GM23338 (cell line): ENCODE measurements at places on chromosomes 13 and 19. TPM values are rescaled to one million over a fixed set of nuclear protein-coding genes. Genes with fewer than 3 reads are reported as not detected.

DNA sequence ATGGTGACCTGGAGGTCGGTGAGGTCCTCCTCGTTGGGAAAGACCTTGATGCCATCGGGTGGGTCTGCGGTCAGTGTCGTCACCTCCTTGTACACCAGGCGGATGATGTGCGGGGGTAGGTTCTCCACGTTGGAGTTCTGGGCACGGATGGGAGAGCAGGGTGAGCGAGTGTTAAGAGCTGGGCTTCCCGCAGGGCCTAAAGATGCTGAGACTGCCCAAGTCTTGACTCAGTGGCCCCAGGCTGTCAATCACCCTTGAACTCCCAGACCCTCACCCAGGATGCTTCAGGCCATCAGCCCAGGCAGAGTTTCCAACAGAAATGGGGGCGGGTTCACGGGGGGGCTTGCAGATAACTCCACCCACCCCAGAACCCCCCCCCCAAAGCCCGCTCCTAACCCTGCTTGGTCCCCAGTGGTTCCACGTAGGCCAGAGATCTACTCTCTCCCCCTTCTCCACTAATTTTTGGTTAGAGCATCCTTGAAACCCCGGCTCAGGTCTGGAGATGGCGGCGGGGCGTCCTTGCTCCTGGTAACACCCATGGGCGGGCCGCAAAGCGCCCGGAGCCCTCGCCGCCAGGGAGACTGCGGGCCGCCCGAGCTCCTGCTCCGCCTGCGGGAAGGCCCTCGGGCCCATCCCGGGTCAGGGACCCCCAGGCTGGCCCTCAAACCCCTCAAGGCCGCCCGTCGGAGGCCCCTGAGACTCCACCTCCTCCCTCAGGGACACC lies 600 bp downstream of the UBE2S start:
- peaks cover 21% of the 10 kb centered on the region for H3K4me1 ChIP-seq
- peak overlapping the region; percentile 94 for H3K4me3 ChIP-seq
- no peaks in the 10 kb centered on the region for H3K27me3 ChIP-seq
- peaks cover 43% of the 10 kb centered on the region for H3K36me3 ChIP-seq
- DNase-seq, result no peak
- H3K27ac ChIP-seq, result peak overlapping the region; percentile 97; the same call in 1 of the 2 replicates

DNA sequence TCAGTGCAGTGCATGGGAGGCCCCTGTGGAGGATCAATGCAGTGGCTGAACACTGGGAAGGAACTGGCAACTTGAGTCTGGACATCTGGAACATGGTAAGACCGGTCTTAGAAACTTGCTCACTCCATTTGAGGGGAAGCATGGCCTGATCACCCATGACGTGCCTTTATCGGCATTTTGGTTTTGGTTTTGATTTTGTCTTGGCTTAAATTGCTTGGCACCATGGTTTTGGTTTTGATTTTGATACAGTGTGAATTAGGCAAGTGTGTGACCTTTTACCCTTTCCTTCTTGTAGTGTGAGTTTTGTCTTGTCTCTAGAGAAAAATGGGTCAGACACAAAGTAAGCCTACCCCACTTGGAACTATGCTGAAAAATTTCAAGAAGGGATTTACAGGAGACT lies 77.3 kb downstream of the ZNF486 start:
- no peak for DNase-seq
- H3K27ac ChIP-seq, result no peak overlapping the region
- H3K27me3 ChIP-seq, result no peaks in the 10 kb centered on the region
- H3K4me3 ChIP-seq, result no peak overlapping the region
- no peaks in the 10 kb centered on the region for H3K36me3 ChIP-seq

GRCh38 chr13:40983725-40984667 lies 35.1 kb downstream of the ELF1 start:
- no peak overlapping the region for H3K27ac ChIP-seq
- no peak overlapping the region for H3K4me3 ChIP-seq
- no peaks in the 10 kb centered on the region for H3K27me3 ChIP-seq
- peaks cover 10% of the 10 kb centered on the region; the same call in 1 of the 2 replicates for H3K4me1 ChIP-seq
- no peaks in the 10 kb centered on the region for H3K36me3 ChIP-seq

The RASIP1 gene
- total RNA-seq, result 14.8 and 18.0 TPM in 2 replicates

DNA sequence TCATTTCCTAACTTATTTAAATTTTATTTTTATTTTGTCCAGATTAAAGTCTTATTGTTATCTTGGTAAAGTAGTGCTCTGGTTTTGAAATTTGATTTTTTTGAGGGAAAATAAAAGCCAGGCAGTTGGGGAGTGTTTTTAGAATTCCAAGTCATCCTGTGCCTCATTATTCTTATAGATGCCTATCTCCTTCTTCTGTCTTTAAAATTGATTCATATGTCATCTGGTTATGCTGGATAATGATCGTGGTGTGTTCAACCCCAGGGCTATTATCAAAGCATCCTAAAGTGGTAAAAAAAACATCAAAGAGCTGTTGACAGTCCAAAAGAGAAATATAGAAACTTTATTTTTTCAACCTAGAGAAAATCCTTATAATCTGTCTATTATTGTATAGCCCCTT lies 6.0 kb upstream of the FNDC3A start:
- no peaks in the 10 kb centered on the region for H3K27me3 ChIP-seq
- no peak for DNase-seq
- peaks cover 10% of the 10 kb centered on the region; the same call in 1 of the 2 replicates for H3K36me3 ChIP-seq

GRCh38 chr13:45120967-45121831 lies 889 bp downstream of the GTF2F2 start:
- H3K36me3 ChIP-seq, result no peaks in the 10 kb centered on the region
- DNase-seq, result peak; percentile 54
- peak overlapping the region; percentile 93 for H3K27ac ChIP-seq
- no peaks in the 10 kb centered on the region for H3K27me3 ChIP-seq

GRCh38 chr19:41904118-41904870 lies 21.3 kb downstream of the ARHGEF1 start:
- H3K27me3 ChIP-seq, result peaks cover 7% of the 10 kb centered on the region
- no peak overlapping the region for H3K27ac ChIP-seq
- H3K4me1 ChIP-seq, result no peaks in the 10 kb centered on the region; the same call in 1 of the 2 replicates
- H3K4me3 ChIP-seq, result no peak overlapping the region
- no peak for DNase-seq
- H3K36me3 ChIP-seq, result peaks cover 7% of the 10 kb centered on the region; the same call in 1 of the 2 replicates

DNA sequence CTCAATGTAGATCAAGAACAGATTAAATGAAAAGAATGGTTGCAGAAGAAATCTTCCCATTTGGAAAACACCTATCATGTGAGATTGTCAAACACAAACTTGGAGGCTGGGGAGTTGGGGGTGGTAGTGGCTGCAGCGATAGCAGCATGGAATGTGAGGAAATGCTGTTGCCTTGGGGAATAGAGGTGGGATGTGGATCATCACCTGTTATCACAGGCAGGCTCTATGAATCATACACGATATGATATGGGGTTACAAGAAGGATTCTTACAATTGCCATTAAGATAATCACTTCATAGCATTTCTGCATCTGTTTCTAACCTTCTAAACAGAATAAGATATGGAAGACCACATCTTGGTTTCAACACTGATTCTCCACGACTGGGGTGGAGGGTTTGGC lies 88.7 kb downstream of the RNASEH2B start:
- no peak overlapping the region for H3K27ac ChIP-seq
- no peak overlapping the region for H3K4me3 ChIP-seq
- H3K36me3 ChIP-seq, result no peaks in the 10 kb centered on the region
- no peaks in the 10 kb centered on the region for H3K27me3 ChIP-seq
- no peaks in the 10 kb centered on the region; the same call in none of the 2 replicates for H3K4me1 ChIP-seq

- H3K27ac ChIP-seq, result no peak overlapping the region
- no peaks in the 10 kb centered on the region for H3K36me3 ChIP-seq
- H3K4me3 ChIP-seq, result no peak overlapping the region
- no peaks in the 10 kb centered on the region for H3K4me1 ChIP-seq
- no peaks in the 10 kb centered on the region for H3K27me3 ChIP-seq
- no peak for DNase-seq
Observed at GRCh38 chr19:51427201-51427600, 9.8 kb upstream of the SIGLEC10 start.
